ENCODE measurements at places on chromosomes 5 and 9.

GRCh38 chr5:178483620-178484019 lies 106.6 kb downstream of the COL23A1 start:
- no peak for DNase-seq

DNA sequence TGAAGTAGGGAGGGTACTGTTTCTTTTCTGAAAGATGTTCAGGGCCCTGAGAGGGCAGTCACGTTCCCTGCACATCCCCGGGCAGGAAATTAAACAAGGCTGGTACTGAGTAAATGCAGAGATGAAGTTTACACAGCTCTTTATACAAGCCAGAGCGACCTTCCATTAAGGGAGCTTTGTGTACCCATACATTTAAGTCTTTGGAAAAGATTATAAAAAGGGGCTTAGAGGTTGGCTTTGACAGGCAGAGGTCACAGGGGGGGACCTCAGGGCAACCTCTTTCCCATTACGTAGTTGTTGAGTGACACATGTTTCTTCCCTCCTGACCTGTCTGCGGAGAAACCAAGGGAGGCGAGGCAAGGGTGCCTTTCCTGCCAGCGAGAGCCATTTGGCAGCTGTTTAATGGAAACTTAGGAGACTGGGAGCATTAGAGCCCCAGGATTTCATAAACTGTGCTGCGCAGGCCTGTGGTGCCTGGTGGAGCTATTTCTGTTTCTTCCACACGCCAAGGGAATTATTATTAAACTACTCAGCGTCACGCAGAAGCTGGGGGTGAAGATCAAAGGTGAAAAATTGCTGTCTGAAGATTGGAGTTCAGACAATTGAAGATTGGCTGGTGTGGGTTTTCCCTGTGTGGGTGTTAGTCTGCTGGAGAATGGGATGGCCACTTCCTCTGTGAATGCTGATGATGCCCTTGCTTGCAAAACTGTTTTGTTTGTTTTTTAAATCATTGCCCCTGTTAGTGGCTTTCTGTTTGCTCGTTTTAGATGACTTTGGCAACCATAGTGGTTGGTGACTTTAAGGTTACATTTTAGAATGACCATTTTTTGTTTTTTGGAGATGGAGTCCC lies 3.2 kb upstream of the SMIM32 start:
- DNase-seq: no peak

- DNase-seq: no peak
Measured at GRCh38 chr9:117549444-117549843, 134.6 kb upstream of the ASTN2 start.

- no peak for DNase-seq
Measured at GRCh38 chr5:121251954-121252353, 599.7 kb upstream of the FTMT start.

DNA sequence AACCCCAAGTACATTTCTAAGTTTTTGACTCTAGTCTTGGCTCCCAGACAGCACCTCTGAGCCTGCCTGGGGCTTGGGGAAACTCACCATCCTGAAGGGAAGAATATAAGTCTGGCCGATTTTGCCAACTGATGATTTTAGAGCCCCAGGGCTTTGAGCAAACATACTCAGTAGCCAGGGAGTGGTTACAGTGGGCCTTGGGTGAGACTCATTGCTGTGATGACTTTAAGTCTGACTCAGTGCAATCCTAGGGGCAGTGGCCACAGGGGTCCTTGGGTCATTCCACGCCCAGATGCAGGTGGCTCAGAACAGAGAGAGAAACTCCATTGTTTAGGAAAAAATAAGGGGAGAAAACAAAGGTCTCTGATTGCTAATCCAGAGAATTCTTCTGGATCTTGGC lies 312.0 kb upstream of the EDIL3 start:
- DNase-seq: no peak

GRCh38 chr5:134736173-134736812 lies 2.1 kb upstream of the CAMLG start:
- no peak for DNase-seq

DNA sequence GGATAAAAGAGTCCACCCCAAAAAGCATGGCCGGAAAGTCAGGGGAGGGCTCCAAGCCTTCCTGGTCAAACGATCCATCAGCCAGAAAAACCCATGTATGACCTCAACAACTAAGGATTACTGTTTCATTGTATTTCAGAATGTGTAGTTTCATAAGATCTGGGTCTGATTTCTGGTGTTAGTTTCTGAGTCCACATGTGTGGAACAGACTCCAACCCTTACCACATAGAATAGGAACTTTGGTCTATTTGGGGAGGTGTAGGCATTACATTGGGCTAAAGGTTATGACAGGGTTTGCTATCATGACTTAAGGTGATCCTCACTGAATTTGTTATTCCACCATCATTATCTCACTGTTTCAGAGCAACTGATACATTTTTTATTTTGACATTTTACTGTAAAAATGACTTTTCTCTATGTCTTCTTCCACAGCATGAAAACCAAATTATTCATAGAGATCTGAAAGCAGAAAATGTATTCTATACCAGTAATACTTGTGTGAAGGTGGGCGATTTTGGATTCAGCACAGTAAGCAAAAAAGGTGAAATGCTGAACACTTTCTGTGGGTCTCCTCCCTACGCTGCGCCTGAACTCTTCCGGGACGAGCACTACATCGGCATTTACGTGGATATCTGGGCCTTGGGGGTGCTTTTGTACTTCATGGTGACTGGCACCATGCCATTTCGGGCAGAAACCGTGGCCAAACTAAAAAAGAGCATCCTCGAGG lies 33.5 kb downstream of the HMGCS1 start:
- no peak for DNase-seq

GRCh38 chr9:70580606-70581195 lies 166.2 kb upstream of the KLF9 start:
- DNase-seq: no peak

DNA sequence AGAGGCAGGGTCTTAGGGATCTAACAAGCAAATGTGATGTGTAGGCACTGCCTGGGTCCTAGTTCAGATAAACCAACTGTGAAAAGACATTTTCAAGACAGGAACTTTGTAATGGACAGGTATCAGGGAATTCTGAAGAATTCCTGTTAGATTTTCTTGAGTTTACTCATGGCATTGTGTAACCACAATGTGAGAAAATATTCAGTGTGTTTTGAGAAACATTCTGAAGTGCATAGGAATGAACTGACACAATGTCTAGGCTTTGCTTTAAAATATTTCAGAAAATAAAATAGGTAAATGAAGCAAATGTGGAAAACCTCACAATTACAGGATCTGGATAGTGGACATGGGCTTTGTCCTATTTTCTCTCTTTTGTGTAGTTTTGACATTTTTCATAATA lies 15.2 kb upstream of the AFAP1L1 start:
- DNase-seq: no peak

DNA sequence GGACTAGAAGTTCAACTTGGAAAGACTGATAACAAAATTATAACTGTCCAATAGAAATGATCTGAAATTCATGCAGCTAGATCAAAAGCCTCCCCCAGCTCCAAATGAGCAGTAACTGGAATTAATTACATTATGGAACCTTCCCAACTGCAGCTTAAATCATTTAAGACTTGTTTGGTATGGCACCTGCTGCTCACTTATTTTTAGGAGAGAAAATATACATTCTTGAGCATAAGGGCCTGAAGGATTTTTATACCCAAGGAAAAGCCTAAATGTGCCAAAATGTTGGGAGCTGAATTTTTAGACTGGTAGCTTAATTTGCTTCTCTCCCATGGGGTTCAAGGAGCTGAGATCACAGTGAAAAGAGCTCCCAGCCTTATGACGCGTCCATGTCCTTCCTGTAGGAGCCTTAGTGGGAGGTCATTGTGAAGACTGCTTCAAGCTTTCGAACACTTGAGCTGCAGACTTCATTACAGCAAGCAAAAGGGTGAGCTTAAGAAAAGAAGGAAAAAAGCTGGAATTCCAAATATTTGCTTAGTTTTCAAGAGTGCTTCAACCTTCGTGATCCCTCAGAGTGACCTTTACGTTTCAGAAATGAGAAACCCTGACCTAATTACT lies 276.0 kb downstream of the DMAC1 start:
- no peak for DNase-seq

- DNase-seq: no peak
Measured at GRCh38 chr5:116507941-116508655, 66.5 kb downstream of the SEMA6A start.

DNA sequence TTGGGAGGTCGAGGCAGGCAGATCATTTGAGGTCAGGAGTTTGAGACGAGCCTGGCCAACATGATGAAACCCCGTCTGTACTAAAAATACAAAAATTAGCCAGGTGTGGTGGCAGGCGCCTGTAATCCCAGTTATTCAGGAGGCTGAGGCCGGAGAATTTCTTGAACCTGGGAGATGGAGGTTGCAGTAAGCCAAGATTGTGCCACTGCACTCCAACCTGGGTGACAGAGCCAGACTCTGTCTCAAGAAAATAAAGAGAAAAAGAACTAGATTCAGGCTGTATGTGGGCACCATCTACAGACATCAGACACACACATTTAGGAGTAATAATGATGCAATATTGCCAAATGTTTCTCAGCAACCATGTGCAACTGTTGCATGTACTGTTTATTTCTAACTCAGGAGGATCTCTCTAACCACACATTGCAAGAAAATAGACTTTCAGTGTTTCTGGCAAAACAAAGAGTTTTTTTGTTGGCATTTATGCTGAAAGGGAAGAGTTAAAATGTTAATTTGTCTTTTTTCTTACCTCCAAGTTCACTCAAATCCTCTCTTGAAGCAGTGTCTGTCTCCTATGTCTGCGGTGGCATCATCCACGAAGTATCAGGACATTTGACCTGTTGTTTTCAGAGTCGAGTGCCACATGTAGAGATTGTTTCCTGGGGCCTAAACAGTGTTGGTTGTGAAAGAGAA lies 5.1 kb upstream of the ORM1 start:
- no peak for DNase-seq

DNA sequence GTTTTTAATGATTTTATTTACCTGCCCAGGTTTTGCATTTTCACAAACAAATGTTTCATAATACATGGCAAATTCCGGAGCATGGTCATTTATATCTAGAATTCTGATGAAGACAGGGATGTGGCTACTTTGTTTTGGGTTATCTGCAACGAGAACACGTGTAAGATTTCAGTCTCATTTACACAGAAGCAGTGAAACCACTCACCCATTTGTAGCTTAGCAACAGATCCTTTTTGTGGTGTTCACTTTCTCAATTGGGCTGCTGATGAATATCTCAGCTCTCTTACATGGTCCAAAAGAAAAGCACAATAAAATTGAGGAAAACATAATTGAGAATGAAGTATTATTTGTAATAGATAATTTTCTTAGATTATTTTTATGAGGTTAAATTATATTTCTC lies 148.6 kb downstream of the CDH9 start:
- no peak for DNase-seq

- no peak for DNase-seq
Measured at GRCh38 chr5:73388306-73388684, 60.3 kb downstream of the FOXD1 start.

DNA sequence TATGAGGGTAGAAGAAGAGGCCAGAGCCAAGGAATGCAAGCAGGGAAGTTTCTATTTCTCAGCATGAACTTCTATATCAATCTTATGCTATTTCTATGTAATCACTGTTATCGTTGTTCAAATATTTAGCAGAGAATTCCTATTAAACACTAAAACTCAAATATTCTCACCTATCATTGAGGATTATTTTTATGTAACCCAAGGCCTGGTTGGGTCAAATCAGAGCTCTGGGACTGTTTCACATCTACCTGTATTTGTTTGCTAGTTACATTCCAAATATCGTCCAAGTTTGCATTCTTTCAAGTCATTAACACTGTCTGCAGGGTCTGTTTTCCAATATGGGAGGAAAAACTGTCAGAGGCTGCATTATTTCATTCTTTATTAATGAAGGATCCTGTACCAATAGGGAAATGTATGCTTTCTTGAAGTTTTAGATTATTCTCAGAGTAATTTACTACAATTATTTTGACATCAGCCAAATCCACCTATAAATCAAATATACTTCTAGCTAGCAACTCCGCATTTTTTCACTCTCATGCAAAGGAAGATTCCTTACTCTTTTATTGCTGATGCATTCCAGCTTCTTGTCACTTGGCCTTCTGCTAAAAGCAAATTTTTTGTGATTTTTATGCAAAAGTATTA lies 52.2 kb downstream of the LURAP1L start:
- DNase-seq: no peak

GRCh38 chr5:125370461-125371205 lies 624.2 kb upstream of the ZNF608 start:
- no peak for DNase-seq

DNA sequence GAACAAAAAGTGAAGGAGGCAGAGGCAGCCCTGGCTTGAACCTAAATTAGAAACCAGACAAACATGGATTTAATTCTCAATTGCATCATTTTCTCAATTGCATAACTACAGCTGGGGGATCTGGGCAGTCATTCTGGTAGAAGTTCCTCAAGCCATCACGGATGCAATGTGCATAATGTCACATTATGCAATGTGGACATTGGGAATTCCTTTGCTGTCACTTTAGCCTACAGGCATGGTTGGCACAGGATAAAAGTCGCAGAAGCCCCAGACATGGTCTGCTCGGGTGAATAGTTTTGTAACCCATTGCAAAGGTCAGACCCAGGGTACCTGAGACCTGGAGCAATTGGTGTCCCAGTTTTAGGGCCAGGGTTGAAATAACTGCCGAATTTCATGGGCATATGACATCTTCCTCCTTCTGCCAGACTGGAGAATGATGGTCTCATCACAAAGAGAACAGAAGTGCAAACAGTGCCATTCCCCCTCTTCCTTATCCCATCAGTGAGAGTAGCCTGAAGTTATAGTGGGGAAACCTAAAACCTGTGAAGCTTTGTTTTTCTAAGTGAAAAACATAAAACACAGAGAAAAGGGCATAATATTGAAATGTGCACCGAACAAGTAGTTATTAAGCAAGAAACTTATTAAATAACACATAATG lies 290.8 kb downstream of the MSX2 start:
- no peak for DNase-seq

DNA sequence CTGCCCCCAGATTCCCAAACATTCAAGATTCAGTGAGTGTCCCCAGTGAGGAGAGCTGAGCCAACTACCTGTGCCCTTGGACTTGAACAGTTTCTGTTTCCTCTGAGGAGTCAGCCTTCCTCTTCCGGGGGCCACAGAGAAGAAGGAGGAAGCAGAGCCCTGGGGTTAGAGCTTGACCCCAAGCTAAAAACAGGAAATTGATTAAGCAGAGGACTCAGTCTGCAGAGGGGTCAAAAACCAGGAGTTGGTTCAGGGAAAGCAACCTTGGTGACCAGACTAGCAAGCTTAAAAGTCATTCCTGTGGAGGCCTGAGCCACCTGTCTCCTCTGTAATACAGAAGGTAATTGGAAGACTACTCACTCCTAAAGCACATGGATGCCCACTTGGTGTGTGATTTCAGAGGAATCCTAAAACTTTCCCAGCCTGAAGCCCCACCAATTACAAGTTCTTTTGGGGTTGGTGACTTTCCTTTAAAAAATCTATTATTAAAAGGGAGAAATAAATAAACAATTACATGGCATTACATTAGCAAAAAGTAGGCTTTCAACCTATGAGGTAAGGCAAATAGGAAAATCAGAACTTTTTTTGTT lies 64.2 kb upstream of the SELENOP start:
- DNase-seq: no peak

- DNase-seq: no peak
Measured at GRCh38 chr9:36543916-36544315, 28.8 kb upstream of the MELK start.

GRCh38 chr5:68086857-68087256 lies 128.7 kb upstream of the PIK3R1 start:
- no peak for DNase-seq
